ENCODE measurements at places on chromosomes 6 and 20.

- no peak for DNase-seq
These were observed 508.9 kb upstream of the SULF2 start for GRCh38 chr20:48294196-48294595.

DNA sequence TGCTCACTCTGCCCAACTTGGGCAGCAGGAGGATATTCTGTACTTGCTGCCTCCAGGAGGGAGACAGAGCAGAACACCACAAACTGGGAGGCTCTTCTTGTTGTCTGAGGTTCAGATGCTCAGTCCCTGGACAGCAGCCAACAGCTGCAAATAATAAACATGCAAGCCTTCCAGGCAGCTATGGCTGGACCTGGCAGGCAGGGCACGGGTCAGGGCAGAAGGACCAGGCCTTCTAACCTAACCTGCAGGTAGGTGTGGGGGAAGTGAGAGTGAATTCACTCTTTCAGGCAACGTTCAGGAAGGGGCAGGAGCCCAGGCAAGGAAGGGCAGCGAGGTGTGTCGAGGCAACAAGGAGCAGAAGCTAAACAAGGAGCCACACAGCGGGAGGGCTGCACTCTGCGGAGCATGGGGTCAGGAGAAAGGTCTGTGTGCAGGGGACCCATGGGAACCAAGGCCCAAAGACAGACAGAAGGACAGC is 31.5 kb downstream of the NINL start:
- no peak for DNase-seq

DNA sequence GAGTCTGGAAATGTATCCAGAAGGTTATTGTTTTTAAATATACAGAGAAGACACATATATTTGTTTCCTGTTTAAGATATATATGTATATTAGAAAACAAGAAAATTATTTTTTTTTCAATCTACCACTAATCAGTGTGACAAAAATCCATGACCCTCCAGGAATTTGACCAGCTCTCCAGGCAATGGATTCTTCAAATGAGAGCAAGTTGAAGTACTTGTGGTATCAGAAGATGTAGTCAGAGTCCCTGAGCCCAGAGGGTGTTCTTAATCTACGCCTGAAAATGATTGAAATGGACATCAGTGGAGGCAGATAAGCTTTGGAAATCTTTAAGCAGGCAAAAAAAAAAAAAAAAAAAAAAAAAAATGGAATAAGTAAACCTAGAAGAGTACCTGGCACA is 186.5 kb upstream of the QKI start:
- DNase-seq: no peak

DNA sequence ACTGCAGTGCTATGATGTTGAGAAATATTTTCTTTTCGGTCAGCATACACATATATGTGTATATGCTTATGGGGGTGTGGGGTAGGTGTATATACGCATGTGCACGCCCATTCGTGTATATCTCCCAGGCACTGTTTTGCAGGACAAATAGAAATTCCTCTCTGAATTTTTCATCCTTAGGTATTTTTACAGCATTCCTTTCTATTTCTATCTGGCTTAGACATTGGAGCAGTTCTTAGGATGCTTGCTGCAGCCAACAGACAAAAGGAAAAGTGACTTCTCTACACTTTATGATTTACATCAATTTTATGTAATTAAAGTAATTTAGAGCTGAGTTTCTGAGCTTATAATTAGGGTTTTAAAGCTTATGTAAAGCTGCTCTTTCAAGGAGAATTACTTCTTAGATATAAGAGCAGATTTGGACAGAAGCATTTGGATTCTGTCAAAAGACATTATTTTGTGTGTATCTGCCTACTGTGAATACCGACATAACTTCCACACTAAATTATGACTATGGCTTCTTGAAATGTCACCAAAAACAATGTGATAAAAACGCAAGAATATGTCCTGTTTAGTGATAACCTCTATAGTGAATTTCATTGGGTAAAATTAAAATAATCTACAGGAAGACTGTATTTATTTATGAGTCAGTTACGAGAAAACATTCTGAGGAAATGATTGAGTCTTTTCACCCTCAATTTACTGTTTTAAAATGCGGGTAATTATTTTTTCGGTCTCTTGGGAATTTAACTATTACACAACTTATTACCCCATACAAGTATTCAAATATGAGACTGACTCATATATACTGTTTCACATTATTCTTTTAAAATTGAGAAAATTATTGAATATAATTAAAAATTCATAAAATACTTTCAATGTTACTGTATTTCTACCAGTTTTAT is 21.3 kb upstream of the CEP43 start:
- DNase-seq: no peak

GRCh38 chr6:13303668-13304017 is 24.7 kb downstream of the TBC1D7 start:
- no peak for DNase-seq

GRCh38 chr6:107337191-107337741 is 122.1 kb downstream of the PDSS2 start:
- no peak for DNase-seq

GRCh38 chr20:31918466-31919105 is 33.3 kb downstream of the PDRG1 start:
- no peak for DNase-seq

- no peak for DNase-seq
These were observed 9.6 kb upstream of the SAPCD1 start for GRCh38 chr6:31752739-31753319.
